Activated naive CD8-positive, alpha-beta T cell treated with anti-CD3 and anti-CD28 coated beads for 36 hours (primary cell): ENCODE measurements at places on chromosomes 12 and 14. TPM values are rescaled to one million over a fixed set of nuclear protein-coding genes. Genes with fewer than 3 reads are reported as not detected.

DNA sequence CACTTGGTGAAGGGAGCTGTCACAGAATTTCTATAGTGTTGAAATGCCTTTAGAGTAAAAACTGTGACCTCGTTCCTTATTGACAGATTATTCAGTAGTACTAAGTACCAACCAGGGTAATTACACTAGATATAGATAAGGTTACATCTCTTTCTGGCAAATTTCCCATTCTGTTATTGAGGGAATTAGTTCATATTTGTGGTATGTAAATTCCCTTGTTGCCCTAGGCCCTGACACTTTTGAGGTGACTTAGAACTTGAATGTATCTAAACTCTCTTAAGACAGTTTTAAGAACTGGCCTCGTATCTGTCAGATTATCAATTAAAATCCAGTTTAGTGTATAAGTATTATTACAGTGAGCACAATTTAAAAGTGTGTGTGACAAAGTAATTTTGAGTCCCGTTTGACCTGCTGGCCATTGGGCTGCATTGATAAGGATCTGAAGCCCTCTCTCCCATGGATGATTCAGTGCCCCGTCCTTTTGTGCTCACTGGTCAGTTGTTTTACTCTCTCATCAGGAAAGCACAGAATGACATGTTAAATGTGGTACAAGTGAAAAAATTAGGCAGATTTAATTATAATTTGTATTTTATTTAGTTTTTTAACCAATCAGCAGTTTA, 123.2 kb downstream of the GPR135 start:
- DNase-seq: no peak
- no peaks in the 10 kb centered on the region for H3K36me3 ChIP-seq

DNA sequence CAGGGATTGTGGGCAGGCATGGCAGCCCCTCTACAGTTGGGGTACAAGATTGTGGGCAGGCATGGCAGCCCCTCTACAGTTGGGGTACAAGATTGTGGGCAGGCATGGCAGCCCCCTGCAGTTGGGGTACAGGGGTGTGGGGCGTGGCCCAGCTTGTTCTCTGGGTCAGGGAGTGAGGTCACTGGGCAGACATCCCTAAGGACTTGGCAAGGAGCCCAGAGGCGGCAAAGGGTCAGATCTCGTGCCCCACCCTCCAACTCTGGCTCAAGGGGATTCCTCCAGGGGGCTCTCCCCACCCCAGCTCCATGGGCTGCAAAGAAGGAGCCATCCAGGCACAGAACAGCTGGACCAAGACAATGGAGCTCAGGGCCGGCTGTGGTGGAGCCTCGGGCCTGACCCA, 25.8 kb upstream of the NUDT14 start:
- peaks cover 9% of the 10 kb centered on the region for H3K4me1 ChIP-seq
- no peak overlapping the region for H3K27ac ChIP-seq
- H3K36me3 ChIP-seq: no peaks in the 10 kb centered on the region
- no peak for DNase-seq
- no peak overlapping the region for H3K4me3 ChIP-seq

- H3K36me3 ChIP-seq: no peaks in the 10 kb centered on the region
- no peak for DNase-seq
- no peak overlapping the region for H3K4me3 ChIP-seq
- no peaks in the 10 kb centered on the region for H3K27me3 ChIP-seq
- peaks cover 4% of the 10 kb centered on the region for H3K4me1 ChIP-seq
These were observed 25.7 kb downstream of the CHGA start for GRCh38 chr14:92948647-92949046.

DNA sequence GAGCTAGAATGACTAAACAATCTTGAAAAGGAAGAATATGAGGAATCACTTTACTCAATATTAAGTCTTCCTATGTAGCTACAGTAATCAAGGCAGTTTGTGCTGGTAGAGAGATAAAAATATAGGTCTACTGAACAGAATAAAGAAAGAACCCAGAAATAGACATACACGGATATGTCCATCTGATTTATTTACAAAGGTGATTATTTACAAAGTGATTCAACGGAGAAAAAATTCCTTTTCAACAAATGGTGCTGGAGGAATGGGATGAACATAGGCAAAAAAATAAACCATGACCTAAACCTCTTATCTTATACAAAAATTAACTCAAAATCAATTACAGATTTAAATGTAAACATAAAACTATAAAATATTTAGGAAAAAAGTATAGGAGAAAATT, 36.6 kb downstream of the TAOK3 start:
- H3K4me3 ChIP-seq: no peak overlapping the region
- no peak for DNase-seq
- H3K27ac ChIP-seq: no peak overlapping the region
- H3K4me1 ChIP-seq: peaks cover 25% of the 10 kb centered on the region
- peaks cover 36% of the 10 kb centered on the region for H3K36me3 ChIP-seq

DNA sequence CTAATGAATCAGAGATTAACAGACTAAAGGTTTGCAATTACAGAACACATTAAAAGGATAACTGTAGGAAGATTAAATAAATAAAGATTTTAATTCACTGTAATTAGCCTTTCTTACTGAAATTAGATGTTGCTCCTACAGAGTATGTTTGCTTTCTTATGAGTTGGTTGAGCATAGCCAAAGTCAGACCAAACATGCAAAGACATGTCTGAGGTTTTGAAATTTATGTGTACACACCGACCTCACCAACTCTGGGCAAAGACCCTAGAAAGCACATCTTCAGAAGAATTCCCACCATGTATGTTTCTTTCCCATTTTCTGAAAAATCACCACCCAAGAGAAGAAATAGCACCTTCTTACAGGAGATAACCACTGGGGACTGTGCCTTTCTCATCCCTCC, 159.2 kb downstream of the PAX9 start:
- no peak overlapping the region for H3K27ac ChIP-seq
- H3K36me3 ChIP-seq: no peaks in the 10 kb centered on the region
- H3K4me1 ChIP-seq: no peaks in the 10 kb centered on the region
- H3K27me3 ChIP-seq: no peaks in the 10 kb centered on the region
- H3K4me3 ChIP-seq: no peak overlapping the region
- DNase-seq: no peak

DNA sequence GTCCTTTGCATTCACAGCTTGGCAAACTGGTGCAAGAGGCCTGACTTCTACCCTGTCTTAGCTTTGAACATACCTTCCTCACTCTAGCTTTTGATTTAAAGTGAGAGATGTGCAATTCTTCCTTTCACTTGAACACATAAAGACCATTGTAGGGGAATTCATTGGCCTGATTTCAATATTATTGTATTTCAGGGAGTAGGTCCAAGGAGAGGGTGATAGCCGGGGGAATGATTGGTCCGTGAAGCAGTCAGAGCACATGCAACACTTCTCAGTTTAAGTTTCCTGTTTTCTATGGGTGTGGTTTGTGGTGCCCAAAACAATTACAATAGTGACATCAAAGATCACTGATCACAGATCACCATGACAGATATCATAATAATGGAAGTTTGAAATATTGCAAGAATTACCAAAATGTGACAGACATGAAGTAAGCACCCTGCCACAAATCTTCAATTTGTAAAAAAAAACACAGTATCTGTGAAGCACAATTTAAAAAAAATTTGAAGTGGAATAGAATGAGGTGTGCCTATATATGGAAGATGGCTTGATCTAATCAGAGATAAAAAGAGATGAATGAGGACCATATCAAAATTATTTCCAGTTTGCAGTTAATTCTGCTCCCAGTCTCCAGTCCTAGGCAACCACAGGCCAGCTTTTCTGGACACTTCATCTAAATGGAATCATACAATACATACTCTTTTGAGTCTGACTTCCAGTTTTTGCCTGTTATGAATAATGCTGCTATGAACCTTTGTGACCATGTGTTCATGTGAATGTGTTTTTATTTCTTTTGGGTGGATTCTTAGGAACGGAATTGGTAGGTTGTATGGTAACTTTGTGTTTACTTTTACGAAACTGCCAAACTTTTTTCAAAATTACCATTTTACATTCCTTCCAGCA, 23.2 kb downstream of the BORCS5 start:
- H3K4me3 ChIP-seq: no peak overlapping the region
- H3K36me3 ChIP-seq: peaks cover 48% of the 10 kb centered on the region
- H3K4me1 ChIP-seq: peaks cover 28% of the 10 kb centered on the region

- H3K4me1 ChIP-seq: no peaks in the 10 kb centered on the region
- DNase-seq: no peak
- no peak overlapping the region for H3K4me3 ChIP-seq
- peaks cover 15% of the 10 kb centered on the region for H3K27me3 ChIP-seq
These were observed 37.2 kb upstream of the RMST start for GRCh38 chr12:97425380-97425779.

- no peak overlapping the region for H3K27ac ChIP-seq
- DNase-seq: no peak
- no peaks in the 10 kb centered on the region for H3K27me3 ChIP-seq
- no peaks in the 10 kb centered on the region for H3K36me3 ChIP-seq
These were observed 1.3 kb downstream of the CLEC9A start for GRCh38 chr12:10031771-10032175.

- H3K27me3 ChIP-seq: no peaks in the 10 kb centered on the region
- no peak overlapping the region for H3K4me3 ChIP-seq
- no peak for DNase-seq
- H3K4me1 ChIP-seq: peaks cover 20% of the 10 kb centered on the region
These were observed 14.2 kb downstream of the APPL2 start for GRCh38 chr12:105221583-105222283.

DNA sequence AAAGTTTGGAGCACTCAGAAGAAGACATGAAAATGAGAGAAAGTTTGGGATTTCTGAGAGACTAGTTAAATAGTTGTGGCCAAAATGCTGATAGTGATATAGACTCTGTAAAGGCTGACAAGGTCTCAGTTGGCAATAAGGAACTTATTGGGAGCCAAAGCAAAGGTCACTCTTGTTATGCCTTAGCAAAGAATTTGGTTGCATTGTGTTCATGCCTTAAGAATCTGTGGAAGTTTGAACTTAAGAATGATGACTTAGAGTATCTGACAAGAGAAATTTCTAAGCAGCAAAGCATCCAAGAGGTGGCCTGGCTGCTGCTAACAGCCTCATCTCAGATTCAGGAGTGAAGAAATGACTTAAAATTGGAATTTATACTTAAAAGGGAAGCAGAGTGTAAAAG, 113.8 kb downstream of the PIK3C2G start:
- DNase-seq: no peak
- H3K4me1 ChIP-seq: no peaks in the 10 kb centered on the region
- H3K4me3 ChIP-seq: no peak overlapping the region
- H3K36me3 ChIP-seq: no peaks in the 10 kb centered on the region

- no peaks in the 10 kb centered on the region for H3K36me3 ChIP-seq
- no peak overlapping the region for H3K27ac ChIP-seq
- H3K4me3 ChIP-seq: no peak overlapping the region
- no peak for DNase-seq
- H3K27me3 ChIP-seq: peaks cover 68% of the 10 kb centered on the region
These were observed 2.4 kb upstream of the KRT7 start for GRCh38 chr12:52230364-52231281.

DNA sequence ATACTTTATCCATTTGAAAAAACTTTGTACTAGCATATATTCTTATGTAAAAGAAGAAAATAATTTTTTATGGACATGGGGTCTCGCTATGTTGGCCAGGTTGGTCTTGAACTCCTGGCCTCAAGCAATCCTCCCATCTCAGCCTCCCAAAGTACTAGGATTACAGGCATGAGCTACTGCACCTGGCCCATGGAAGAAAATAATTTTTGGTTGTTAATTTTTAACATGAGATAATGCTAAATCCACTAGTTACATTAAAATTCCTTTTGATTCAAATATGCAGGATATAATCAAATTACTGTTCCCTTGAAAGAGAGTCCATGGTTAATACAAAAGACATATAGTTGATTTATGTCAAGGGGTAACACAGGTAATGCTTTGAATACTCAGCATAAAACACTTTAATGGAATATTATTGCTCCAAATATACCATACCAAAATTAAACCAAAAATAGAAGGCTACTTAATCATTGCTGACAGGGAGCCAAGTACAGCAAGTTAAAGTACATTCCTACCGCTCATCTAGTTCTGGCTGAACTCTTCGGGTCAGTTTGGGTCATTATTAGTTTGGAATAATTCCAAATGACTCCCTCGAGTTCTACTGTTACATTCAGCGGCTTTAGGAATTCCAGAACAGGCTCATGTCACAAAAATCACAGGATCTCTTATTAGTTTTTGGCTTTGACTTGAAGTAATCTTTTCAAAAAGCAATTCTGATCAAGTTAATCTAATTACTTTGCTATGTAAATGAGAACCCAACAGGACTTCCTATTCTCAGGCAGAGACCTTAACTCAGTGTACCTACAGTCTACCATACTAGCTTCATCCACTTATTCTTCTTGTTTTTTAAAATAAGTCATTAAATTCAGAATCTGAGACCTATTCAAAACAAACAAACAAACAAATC, 6.1 kb downstream of the SOS2 start:
- no peak for DNase-seq
- peaks cover 47% of the 10 kb centered on the region for H3K4me1 ChIP-seq
- no peak overlapping the region for H3K27ac ChIP-seq
- H3K36me3 ChIP-seq: peaks cover 14% of the 10 kb centered on the region
- H3K4me3 ChIP-seq: no peak overlapping the region

DNA sequence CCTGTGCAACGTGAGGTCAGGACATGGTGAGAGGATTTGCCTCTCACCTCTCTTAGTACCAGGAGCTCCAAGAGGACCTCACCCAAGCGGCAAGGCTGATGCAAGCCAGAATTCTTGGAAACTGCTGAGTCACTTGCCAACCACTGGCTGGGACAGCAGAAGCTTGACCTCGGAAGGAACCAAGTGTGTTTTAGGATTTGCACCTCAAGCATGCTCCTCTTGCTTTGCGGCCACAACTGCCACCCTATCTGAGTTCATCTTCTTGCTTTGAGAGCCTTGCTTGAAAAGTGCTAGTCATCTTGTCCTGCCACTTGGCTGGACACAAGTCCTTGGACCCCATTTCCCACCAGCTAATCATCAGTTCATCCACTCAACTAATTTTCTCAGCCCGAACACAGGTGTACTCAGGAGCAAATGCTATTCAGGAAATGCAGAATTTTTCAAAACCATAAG, 195.8 kb downstream of the SLC25A21 start:
- H3K27me3 ChIP-seq: peaks cover under 1% of the 10 kb centered on the region
- H3K36me3 ChIP-seq: no peaks in the 10 kb centered on the region
- no peak overlapping the region for H3K27ac ChIP-seq

DNA sequence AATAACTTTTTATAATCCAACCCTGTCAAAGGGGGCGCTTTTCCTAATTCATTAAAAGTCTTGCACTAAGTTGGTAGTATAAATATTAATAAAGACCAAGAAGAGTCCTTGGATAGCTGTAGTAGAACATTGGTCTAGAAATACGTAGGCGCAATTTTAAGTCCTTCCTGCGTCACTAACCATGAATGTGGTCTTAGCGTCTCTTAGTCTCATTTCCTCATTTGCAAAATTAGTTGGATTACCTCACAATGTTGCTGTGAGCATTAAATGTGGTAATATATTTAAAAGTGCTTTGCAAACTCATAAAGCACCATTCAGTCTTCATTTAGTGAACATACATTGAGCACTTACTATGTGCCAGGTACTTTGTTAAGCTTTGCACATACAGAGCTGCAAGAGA, 149.7 kb downstream of the AEBP2 start:
- H3K4me3 ChIP-seq: no peak overlapping the region
- H3K27me3 ChIP-seq: no peaks in the 10 kb centered on the region
- peaks cover 17% of the 10 kb centered on the region for H3K36me3 ChIP-seq
- no peaks in the 10 kb centered on the region for H3K4me1 ChIP-seq

Gene RNASE4
- total RNA-seq: 0.68 TPM

Gene DCN
- not detected for total RNA-seq

Gene CACNA2D4
- 3.8 TPM for total RNA-seq

Gene TMCC3
- total RNA-seq: 0.10 TPM

Gene CCDC196
- total RNA-seq: not detected

Gene TMEM19
- total RNA-seq: 21.6 TPM

Gene PTPRO
- total RNA-seq: 1.1 TPM

Gene SMIM41
- not detected for total RNA-seq

Gene IGF1
- 2.1 TPM for total RNA-seq

Gene TROAP
- 56.6 TPM for total RNA-seq
